Fibroblast of villous mesenchyme (primary cell): ENCODE measurements at places on chromosomes 12 and 14. TPM values are rescaled to one million over a fixed set of nuclear protein-coding genes. Genes with fewer than 3 reads are reported as not detected.

Gene SERPINA1
- not detected in 2 replicates for total RNA-seq

Gene BDKRB2
- total RNA-seq, result 51.5 and 105 TPM in 2 replicates

Gene OTUB2
- total RNA-seq, result 0.97 and 1.3 TPM in 2 replicates

Gene HOXC4
- total RNA-seq, result under 0.01 and 1.6 TPM in 2 replicates

Gene ZNF605
- total RNA-seq, result 7.7 and 14.2 TPM in 2 replicates

Gene CCNB1IP1
- 40.9 and 49.7 TPM in 2 replicates for total RNA-seq

Gene FGF6
- total RNA-seq, result not detected in 2 replicates

Gene CLEC7A
- total RNA-seq, result under 0.01 TPM in 1 of 2 replicates, not detected in the other

Gene NOVA1
- total RNA-seq, result 1.9 and 6.9 TPM in 2 replicates

Gene SLC39A9
- 114 and 159 TPM in 2 replicates for total RNA-seq

Gene TAS2R20
- 5.2 and 5.5 TPM in 2 replicates for total RNA-seq

Gene CELA1
- not detected in 2 replicates for total RNA-seq

Gene SIX4
- total RNA-seq, result 8.7 and 14.7 TPM in 2 replicates

Gene KCNA1
- total RNA-seq, result not detected in 2 replicates

Gene PZP
- not detected in 2 replicates for total RNA-seq

Gene TUNAR
- not detected in 2 replicates for total RNA-seq

Gene TROAP
- total RNA-seq, result 11.3 and 14.7 TPM in 2 replicates

Gene TMPRSS12
- total RNA-seq, result under 0.01 TPM in 1 of 2 replicates, not detected in the other

Gene ASIC1
- 1.3 and 1.6 TPM in 2 replicates for total RNA-seq

Gene C12orf54
- not detected in 2 replicates for total RNA-seq

Gene FAM186B
- total RNA-seq, result under 0.01 TPM in 2 replicates

Gene SERPINA10
- not detected in 2 replicates for total RNA-seq

Gene FAM181A
- not detected in 2 replicates for total RNA-seq

Gene CMTM5
- total RNA-seq, result not detected in 2 replicates

Gene APOF
- total RNA-seq, result not detected in 2 replicates

Gene DNM1L
- 76.0 and 103 TPM in 2 replicates for total RNA-seq

Gene CDCA4
- total RNA-seq, result 22.2 and 22.5 TPM in 2 replicates

Gene RAD51AP1
- 9.3 and 18.1 TPM in 2 replicates for total RNA-seq
